D341Med (cell line): ENCODE measurements at places on chromosomes 16 and 17.

GRCh38 chr17:41939693-41940090 is 9.3 kb downstream of the ODAD4 start:
- no peak for DNase-seq

DNA sequence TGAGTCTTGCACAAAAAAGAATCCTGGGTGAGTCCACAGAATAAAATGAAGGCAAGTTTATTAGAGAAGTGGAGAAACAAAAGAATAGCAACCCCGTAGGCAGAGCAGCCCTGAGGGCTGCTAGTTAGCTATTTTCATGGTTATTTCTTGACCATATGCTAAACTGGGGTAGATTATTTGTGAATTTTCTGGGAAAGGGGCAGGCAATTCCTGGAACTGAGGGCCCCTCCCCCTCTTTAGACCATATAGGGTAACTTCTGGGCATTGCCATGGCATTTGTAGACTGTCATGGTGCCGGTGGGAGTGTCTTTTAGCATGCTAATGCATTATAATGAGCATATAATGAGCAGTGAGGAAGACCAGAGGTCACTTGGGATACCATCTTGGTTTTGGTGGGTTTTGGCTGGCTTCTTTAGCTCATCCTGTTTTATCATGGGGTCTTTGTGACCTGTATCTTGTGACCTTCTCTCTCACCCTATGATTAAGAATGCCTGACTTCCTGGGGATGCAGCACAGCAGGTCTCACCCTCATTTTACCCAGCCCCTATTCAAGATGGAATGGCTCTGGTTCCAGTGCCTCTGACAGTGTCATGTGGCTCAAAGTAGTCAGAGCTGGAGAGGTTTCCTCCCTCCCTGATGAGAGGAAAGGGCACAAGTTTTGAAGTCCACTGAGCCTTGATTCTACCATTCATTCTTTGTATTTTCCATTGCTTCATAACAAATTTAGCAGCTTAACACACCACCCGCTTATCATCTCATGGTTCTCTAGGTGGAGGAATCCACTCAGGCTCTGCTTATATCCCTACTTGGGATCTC is 55.7 kb upstream of the LGALS9 start:
- DNase-seq = no peak

DNA sequence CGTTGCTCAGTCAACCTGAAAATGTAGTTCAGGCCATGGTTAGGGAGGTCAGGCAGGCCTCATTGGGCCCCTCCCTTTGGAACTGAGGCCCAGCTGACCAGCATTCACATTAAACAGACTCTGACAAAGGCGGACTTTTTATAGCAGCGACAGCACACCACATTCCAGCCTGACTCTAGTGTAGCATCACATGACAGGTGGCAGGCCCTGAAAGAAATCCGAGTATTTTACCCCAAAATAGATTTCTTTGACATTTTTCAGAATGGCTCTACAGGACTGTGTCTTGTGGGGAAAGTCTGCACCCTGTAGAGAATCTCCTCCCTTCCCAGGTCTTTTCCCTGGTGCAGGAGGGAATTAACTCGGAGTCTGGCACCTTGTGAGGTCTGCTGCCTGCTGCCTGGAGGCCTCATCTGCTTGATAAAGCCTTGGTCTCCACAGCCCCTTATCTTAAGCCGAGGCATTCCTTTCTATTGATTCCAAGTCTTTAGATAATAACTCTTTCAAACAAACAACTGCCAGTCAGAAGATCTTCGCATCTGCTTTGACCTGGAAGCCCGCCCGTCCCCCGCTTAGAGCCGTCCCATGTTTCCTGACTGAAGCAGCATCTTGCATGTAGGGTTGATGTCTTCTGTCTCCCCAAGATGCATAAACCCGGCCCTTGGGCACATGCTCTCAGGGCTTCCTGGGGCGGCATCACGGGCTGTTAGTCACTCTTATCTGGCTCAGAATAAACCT is 44.0 kb upstream of the CAPN15 start:
- DNase-seq = peak; percentile 76

DNA sequence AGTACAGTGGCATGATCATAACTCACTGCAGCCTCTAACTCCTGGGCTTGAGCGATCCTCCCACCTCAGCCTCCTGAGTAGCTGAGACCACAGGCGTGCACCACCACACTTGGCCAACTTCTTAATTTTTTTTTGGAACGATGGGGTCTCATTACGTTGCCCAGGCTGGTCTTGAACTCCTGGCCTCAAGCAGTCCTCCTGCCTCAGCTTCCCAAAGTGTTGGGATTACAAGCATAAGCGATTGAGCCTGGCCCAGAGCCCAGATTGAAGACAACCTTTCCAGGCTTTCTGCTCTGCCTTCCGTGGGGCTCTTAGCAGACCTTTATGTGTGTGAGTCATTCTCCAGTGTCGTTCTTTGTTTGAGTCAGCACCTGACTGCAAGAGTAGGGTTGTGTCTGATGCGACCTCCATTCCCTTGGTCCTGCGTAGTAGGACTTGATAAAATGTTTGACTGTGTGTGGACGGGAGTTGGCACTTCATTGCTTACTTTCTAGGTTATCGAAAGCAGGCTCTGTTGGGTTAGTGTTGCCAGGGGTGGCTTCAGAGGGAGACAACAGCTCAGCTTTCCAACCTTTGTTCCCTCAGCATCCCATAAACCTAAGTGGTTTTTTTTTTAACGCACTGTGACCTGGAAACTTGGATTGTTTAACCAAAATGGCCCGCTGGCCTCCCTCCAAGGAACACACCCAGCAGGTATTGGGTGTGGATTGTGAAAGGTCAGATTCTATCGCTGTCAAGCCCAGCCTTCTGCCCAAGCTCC is 26.4 kb downstream of the EEF2K start:
- DNase-seq = no peak

- peak; percentile 42 for DNase-seq
Measured at GRCh38 chr17:61408151-61409041, 8.8 kb downstream of the TBX2 start.
